ENCODE measurements at places on chromosomes 5 and 9.

- DNase-seq, result no peak
Measured at GRCh38 chr5:174446988-174447387, 277.4 kb upstream of the MSX2 start.

DNA sequence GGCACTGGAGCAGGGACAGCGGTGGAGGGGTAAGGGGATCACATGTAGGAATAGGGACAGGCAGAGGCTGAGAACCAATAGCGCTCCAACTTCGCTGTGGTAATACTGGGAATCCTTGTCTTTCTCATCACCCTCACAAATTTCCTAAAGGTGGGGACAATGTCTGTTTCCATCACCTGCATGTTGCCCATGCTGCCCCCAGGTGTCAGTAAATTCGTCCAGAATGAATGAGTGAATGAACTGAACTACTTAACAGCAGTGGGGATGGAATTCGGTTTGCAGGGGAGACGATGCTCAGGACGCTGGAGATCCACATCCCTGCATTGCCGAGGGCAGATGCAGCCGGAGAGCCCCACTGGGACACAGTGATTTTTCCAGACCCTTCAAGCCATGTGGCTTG, 129.9 kb downstream of the PDZD2 start:
- no peak for DNase-seq

DNA sequence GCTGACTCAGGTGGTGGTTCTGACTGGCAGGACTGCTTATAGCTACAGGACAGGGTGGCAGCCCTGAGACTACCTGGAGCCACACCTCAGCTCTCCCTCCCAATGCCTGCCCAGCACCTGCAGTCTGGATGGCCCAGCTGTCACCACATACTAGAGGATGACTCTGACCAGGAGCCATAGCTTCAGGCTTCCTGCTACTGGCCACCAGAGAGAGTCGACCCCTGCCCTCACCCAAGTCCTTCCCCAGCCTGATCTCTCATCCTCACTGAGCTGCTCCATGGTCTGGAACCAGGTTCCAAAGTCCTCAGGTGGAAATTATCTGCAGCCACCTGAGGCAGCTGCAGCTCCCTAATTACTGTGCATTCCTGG, 25.6 kb upstream of the TDRD7 start:
- no peak for DNase-seq

DNA sequence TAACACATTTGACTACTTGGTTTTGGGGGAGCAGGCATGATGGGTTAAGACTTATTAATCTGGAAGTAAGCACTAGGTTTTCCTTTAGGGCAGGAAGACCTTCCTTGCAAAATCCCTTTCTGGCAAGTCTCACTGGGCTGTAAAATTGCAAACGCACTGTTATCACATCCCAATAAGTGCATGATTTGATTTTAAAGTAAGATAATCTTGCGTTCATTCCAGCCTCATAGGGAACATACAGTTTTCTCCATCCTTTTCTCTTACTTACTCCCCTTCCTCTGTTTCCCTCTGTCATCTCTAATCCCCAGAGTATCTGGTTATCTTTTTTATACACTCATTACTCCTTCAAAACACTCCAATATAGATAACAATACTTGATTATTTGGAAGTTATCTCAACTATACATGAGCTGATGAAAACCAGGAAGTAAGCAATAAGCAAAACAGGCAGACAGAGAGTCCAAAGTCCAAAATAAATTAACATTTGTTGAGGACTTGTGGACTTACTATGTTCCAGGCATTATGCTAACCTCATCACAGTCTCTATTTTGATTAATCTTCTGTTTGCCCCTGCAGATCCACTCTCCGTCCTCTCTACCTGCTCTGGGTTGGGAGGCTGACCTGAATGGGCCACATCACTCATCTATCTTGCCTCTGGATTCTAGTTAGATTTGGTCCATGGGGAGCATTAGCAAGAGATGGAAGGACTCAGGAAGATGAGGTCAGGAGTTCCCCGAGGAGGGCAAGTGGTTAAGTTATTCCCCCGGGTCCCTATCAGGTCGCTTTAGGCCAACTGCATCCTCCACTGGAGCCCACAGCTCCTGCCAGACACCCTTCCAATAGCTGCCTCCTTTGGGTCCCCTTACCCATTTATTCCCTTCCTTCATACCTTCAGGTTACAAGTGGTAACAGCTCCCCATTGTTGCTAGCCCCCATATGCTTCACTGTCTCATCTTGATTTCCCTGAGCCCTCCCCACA, 60.2 kb downstream of the SLC22A5 start:
- DNase-seq, result no peak

DNA sequence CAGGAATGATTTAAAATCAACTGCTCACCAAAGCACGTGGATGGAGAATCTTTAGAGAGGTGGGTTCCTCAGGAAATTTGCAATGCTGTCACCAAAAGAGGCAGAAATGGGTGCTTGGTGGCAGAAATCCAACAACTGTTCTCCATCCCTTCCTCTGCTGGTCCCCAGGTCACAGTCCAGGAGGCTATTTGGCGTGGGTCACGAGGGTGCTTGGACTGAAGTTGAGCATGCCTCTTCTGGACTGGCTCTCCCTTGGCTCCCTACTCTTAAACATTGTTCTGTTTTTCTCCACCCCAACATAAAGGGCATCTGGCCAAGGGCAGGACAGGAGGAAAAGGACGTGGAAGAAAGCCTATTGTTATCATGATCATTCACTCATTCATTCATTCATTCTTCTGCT, 58.9 kb downstream of the WWC1 start:
- no peak for DNase-seq

DNA sequence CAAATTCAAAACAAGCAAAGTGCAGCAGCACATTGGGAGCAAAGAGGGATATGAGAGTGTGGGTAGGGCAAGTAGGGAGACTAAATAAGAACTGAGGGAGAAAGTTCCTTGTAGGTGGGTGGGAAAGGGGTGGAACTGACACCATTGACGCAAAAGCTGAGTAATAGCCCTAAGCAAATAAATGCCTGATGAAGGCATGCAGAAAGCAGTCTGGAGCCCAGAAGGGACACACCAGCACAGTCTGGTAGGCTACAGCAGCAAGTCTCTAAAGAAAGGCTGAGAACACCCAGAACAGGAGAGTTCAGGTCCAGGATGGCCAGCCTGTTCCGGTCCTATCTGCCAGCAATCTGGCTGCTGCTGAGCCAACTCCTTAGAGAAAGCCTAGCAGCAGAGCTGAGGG, at the start of gene INSL4:
Gene INSL4, plus strand, starts transcription at position 208 of the 400 bp plus-strand sequence. Its CDS starts 105 bp downstream, at position 313.
- DNase-seq, result no peak

GRCh38 chr9:37345038-37345437, 77.5 kb upstream of the GRHPR start:
- DNase-seq, result no peak

DNA sequence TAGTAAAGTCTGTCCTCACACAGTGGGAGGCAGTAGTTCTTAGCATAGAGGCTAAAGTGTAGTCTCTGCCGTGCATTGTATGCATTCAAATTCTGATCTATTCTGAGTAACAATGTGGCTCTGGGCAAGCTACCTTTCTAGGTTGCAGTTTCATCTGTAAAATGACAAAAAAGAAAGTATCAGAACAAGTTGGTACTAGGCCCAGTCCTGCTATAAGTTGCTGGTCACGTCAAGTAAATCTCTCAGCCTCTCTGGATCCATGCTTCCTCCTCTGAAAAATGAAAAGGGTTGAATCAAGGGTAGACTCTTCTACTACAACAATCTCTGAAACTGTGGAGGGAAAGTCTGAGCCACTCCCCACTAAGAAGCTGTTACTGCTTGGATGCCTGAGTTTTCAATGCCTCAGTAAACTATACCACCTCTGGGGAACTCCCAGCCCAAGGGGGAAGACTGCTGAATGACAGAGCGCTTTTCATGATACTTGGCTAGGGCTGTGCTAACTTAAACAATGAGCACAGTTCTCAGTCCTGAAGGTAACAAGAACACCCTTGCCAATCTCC, 34.5 kb upstream of the SPARC start:
- DNase-seq, result no peak

- DNase-seq, result peak; percentile 39
Measured at GRCh38 chr5:181190711-181191525, 14.1 kb downstream of the TRIM7 start.

GRCh38 chr5:91125916-91126315, 257.2 kb downstream of the ARRDC3 start:
- no peak for DNase-seq

GRCh38 chr5:145668714-145669113, 166.4 kb downstream of the PRELID2 start:
- no peak for DNase-seq

DNA sequence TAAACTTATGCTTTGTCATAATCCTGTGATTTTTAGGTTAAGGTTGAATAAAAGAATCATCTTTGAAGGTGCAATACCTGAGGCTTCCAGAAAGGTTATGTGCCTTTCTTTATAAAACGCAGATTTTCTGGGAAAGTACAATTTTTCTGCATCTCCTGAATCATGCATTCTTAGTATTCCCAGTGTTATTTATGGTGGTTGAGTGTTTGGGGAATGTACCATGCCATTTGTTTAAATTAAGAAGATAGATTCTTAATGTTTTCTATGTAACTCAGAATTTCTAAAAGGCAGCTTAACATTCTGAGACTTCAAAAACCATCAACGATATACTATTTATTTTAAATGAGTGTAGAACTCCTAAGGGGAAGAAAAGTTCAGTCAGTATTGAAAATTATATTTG, 108.1 kb upstream of the FBN2 start:
- DNase-seq, result no peak

DNA sequence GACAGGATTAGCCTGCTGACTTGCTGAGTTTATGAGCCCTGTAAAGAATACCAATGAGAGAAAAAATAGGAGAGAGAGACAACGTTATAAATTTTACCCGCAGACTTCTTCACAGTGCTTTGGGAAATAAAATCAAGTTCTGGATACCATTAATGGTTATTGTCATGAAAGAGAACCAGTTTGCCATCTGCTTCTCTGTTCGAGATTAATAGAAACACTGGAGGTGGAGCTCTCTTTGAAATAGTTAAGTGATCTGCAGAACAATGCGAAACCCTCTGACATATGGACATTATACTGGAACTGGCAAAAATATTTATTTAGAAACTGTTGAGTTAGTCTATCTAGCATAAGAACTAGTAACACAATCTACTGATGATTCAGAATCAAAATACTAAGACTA, 500.7 kb downstream of the CDH12 start:
- DNase-seq, result no peak

GRCh38 chr5:103410172-103410571, 151.6 kb downstream of the MACIR start:
- no peak for DNase-seq

- DNase-seq, result no peak
Measured at GRCh38 chr5:42929871-42930270, 110.2 kb downstream of the ANXA2R start.

GRCh38 chr5:76069061-76069735, 14.0 kb upstream of the SV2C start:
- DNase-seq, result no peak

- no peak for DNase-seq
Measured at GRCh38 chr5:67315082-67315989, 118.7 kb upstream of the CD180 start.

- no peak for DNase-seq
Measured at GRCh38 chr5:169923988-169924387, 56.3 kb downstream of the INSYN2B start.

GRCh38 chr5:143213851-143214363, 189.6 kb downstream of the NR3C1 start:
- DNase-seq, result no peak

DNA sequence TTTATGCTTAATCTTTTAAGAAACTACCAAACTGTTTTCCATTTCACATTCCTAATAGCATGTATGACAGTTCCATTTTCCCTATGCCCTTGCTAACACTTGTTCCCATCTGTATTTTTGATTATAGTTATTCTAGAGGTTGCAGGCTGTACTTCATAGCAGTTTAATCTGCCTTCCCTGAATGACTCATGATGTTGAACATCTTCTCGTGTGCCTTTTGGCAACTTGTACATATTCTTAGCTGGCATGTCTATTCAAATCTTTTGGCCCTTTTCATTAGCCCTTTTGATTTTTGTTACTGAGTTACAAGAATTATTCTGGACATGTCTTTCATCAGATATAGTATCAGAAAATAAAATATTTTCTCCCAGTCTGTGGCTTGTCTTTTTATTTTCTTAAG, 320.3 kb downstream of the DIRAS2 start:
- DNase-seq, result no peak

DNA sequence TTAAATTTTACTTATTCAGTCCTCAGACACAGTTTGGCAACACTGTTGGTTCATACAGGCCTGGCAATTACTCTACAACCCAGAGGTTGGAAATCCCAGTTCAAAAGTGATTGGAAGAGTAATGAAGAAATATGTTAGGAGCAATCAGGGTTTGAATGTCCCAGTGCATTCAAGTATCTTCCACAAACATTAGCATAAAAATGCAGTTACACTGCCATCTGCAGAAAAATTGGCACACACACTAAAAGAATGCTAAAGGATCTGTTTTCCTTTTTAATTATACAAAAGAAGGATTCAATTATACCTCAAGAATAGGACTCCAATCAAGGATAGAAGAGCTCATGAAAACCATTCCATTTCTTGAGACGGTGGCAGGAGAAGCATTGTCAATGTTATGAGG, 130.2 kb downstream of the DNAH5 start:
- DNase-seq, result no peak

GRCh38 chr5:14716755-14717752, 52.5 kb downstream of the OTULIN start:
- DNase-seq, result no peak

- no peak for DNase-seq
Measured at GRCh38 chr5:144812763-144813162, 642.1 kb downstream of the KCTD16 start.

GRCh38 chr9:76820431-76820830, 56.2 kb downstream of the PCA3 start:
- DNase-seq, result no peak

GRCh38 chr5:179607160-179607931, 16.1 kb downstream of the HNRNPH1 start:
- no peak for DNase-seq

DNA sequence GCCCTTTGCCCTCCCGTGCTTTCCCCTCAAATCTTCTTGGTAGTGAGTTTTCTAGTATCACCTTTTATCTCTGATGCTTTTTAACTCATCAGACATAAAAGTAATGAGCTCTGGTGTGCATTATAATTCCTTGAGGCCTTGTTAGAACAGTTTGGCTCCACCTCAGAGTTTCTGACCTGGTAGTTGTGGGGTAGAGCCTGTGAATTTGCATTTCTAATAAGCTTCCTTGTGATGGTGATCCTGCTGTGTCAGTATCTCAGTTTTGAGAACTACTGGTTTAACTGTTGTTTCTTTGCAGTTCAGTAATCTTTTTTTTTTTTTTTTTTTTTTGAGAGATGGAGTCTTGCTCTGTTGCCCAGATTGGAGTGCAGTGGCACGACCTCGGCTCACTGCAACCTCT, 31.1 kb downstream of the UBE2D2 start:
- no peak for DNase-seq

- DNase-seq, result no peak
Measured at GRCh38 chr5:164000819-164001218, 495.4 kb downstream of the MAT2B start.
